AG08396 (cell line): ENCODE measurements at places on chromosomes 6 and 20.
A peak's percentile ranks its signal among the peaks of the same experiment; 100 is the strongest.

GRCh38 chr6:154428897-154429296, 72.3 kb upstream of the IPCEF1 start:
- peak; percentile 32 for DNase-seq

DNA sequence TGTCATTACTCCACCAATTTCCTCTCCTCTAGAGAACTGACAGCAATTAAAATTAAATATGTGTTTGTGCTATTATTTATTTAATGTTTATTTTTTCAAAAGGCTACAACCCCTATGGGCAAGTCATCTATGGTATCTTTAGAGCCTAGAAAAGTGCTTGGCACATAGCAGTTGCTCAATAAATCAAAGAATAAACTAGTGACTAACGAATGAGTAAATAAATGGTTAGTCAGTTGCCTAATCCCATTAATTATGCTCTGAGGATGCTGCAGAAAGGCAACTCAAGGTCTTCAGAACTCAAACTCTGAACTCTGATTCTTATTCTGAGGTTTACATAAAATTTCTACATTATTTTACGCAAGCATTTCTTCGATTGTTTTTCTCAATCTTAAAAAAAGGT, 193.0 kb upstream of the TSHZ2 start:
- no peak for DNase-seq

DNA sequence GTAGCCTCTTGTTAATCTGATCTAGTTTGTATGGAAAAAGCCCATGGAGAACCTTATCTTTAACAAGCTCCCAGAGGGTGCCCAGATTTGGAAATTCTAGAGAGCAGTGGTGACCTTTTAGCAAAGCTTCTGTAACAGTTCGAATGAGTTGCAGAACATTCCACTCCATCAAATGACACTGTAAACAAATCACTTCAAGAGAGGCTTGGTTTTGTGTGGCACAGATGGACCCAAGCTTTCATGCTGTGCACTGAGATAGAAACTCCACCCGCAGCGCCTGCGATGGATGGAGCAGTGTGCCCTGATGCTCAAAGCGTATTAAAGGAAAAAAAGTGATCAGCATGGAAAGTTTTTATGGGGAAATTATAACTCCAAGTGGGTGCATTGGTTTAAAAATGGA, 55.1 kb upstream of the ISM1 start:
- DNase-seq, result no peak

GRCh38 chr20:32325706-32326503, 32.2 kb upstream of the ASXL1 start:
- DNase-seq, result no peak

GRCh38 chr6:124132256-124132655, 328.6 kb downstream of the NKAIN2 start:
- DNase-seq, result no peak

GRCh38 chr6:23890543-23891227, 235.3 kb upstream of the NRSN1 start:
- DNase-seq, result no peak

DNA sequence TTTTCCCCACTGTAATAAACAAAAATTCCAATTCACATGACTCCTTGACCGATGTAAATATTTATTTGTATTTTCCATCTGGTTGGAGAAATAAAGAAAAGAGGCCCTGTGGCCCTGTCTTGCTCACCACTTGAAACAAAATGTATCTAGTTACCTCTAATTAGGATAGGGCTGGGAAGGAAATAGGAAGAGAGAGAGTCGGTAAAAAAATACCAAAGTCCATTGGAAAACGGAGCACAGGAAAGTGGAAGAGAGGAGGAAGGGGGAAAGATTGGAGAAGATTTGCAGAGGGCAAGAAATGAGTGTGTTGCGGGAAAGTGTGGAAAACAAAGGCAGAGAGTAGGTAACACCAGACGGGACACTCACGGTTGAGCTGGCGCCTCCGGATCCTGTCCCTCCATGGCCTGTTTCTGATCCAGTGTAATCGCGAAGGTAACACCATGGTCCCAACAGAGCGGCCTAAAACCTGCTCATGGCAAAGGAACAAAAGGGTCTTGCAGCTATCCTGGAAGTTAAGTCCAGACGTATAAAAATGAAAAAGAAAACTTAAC, 105.8 kb upstream of the RIPOR2 start:
- no peak for DNase-seq

GRCh38 chr6:108801366-108801765, 46.9 kb upstream of the ARMC2 start:
- DNase-seq, result no peak

- DNase-seq, result no peak
These were observed 270 bp downstream of the PLEKHG1 start for GRCh38 chr6:150600010-150600300.

DNA sequence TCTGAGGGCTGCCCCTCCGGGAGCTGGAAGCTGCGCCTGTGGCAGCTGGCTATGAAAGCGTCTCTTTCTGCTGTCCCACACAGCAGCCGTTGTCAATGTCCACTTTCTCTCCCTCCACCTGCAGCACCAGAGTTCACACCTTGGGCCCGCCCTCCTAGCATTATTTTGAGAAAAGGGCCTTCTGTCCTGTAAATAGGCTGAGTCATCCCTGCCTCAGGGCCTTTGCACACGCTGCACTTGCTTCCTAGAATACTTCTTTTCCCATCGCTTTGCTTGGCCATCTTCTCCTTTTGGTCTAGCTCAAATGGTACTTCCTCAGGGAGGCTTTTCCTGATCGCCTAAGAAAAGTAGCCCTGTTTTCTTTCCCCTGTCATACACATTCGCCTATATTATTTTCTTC, 69.3 kb upstream of the ZNFX1 start:
- no peak for DNase-seq

- DNase-seq, result no peak
These were observed 16.5 kb downstream of the PPP1R10 start for GRCh38 chr6:30600451-30600961.

GRCh38 chr6:137222381-137222780, 3.2 kb upstream of the IFNGR1 start:
- DNase-seq, result no peak

- DNase-seq, result peak; percentile 47
These were observed 75.2 kb downstream of the OR2B2 start for GRCh38 chr6:27836783-27837624.

GRCh38 chr6:110643175-110643574, 166.8 kb upstream of the SLC22A16 start:
- no peak for DNase-seq

DNA sequence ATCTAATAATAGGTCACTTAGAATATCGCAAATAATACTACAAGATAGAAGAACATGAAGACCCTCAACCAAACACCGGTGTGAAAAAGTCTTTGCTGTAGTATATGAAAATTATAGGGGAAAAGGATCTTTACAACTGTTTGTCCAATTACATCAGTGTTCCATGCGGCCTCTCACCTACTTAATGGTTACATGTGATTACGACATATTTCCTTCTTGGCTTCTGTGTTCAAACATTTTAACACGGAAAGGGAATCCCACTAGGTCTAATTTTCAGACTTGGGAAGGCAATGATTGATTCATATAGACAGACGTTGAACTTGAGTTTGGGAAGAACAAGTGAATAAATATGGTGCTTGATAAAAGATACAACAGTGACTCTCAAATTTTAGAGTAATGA, 273.4 kb downstream of the KIF16B start:
- DNase-seq, result no peak

DNA sequence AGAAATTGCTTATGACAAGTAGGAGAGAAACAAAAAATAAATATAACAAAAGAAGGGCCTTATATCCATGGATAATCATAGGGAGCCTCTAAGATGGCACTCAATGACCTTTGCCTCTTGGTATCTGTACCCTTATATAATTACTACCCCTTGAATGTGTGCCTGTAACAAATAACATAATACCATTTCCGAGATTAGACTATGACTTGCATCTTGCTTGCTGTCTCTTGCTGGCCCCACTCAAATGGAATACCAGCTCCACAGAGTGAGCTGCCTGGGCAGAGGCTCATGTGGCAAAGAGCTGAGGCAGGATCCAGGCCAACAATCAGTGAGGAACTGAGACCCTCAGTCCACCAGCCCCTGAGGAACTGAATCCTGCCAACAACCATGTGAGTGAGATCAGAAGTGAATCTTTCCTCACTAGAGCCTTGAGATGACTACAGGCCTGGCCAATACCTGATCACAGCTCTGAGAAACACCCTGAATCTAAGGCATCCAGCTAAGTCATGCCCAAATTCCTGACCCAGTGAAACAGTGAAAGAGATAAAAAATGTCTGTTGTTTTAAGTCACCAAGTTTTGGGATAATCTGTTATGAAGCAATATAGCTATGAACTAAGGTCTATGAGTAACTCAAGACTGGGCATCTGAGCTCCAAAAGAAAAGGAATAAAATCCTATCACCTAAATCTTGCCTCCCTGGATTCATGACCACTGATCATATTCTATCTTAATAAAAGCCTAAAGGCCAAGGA, 5.5 kb downstream of the KATNA1 start:
- no peak for DNase-seq

- no peak for DNase-seq
These were observed 421.6 kb downstream of the BCKDHB start for GRCh38 chr6:80528115-80528514.

- DNase-seq, result no peak
These were observed 384.7 kb upstream of the ID4 start for GRCh38 chr6:19452495-19452894.

GRCh38 chr6:16168858-16169257, 40.0 kb downstream of the MYLIP start:
- no peak for DNase-seq

DNA sequence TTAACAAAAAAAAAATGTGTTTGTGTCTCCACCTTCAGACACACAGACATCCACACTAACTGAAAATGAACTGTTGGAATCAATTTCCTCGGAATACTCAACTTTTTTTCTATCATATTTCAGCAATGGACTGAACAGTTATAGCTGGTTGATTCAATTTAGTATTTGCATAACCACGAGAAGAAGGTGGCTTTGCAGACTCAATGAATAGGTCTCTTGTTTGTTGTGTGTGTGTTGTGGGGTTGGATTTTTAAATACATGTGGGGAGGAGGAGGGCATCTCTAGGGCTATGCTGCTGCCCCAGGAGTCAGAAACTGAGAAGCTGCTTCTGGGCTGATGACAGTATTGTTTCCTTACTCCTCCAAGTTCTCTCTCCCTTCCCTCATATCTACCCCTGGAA, 28.7 kb downstream of the TFAP2A start:
- DNase-seq, result no peak

- DNase-seq, result no peak
These were observed 121.6 kb downstream of the MEI4 start for GRCh38 chr6:77774457-77774856.

DNA sequence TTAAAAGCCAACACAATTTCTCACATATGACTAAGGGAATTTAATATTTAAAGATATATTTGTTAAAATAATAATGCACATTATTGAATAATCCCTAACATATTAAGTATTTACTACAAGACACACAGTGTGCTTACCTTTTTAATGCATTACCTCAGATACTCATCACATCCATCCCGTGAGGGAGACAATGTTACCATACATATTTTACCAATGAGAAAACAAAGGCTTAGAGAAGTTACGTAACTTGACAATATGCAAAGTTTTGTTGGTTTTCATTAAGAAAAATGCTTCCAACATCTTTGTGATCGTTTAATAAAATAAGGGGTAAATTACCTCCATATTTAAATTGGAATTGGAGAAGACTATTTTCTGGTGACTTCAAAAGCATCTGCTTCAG, 4.3 kb downstream of the IFNGR1 start:
- no peak for DNase-seq

DNA sequence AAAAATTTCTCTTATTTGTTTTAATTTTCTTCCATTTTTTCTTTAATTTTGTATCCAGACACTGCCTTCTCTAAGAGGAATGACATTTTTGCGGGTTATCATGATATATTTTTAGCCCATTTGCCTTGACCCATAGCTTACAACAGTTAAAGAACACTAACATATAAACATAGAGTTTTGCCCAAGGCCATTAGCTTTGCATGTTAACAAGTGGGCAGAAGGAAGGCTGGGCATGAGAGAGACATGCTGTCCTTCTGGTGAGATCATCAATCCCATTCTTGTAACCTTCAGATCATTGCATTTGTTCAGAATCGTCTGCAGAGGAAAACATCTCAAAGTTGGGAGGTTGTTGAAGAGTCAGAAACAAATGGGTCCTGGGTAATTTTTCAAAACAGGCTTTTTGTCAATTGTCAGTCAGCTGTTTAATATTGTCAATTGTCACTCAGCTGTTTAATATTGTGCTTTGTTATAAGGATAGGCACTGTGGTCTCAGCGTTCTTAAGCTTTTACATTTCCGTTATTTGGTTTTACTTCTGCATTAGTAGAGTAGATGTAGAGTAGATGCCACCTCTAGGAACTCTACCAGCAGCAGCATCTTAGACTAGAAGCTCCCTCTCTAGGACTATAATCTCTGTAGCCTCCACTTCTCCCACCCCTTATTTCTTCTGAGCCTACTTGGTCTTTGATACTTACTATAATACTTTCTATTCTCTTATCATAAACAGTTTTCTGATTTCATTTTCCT, 243.1 kb downstream of the ESR1 start:
- DNase-seq, result no peak

GRCh38 chr6:168238159-168238909, 81.2 kb downstream of the DACT2 start:
- no peak for DNase-seq
